Left lobe of liver (tissue), 2 donors: ENCODE measurements at places on chromosomes 2 and 18. TPM values are rescaled to one million over a fixed set of nuclear protein-coding genes. Genes with fewer than 3 reads are reported as not detected.

The PUS10 gene
- 9.8 TPM for total RNA-seq

GRCh38 chr2:102291319-102292075 lies 19.9 kb upstream of the IL1RL1 start:
- no peak for DNase-seq

DNA sequence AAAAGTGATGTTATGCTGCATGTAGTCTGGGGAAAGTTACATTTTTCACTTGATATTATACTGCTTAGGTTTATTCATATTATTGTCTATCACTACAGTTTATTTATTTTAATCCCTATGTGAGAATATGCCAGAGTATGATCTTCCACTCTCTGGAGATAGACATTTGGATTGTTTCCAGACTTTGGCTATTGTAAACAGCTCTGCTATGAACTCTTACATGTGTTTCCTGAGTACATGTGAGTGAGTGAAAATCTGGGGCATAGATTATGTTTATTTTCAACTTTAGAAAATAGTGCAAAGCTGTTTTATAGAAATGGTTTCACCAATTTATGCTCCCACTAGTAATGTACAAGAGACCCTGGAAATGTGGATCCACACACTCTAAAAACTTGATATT lies 49.0 kb upstream of the EPAS1 start:
- no peak for DNase-seq

The ALKAL2 gene
- total RNA-seq = 2.5 TPM

The SATB2 gene
- 5.8 TPM for total RNA-seq

- DNase-seq = no peak
Measured at GRCh38 chr2:201093573-201093972, 21.8 kb downstream of the NDUFB3 start.

The UGT1A3 gene
- 52.8 TPM for total RNA-seq

The SAG gene
- not detected for total RNA-seq

DNA sequence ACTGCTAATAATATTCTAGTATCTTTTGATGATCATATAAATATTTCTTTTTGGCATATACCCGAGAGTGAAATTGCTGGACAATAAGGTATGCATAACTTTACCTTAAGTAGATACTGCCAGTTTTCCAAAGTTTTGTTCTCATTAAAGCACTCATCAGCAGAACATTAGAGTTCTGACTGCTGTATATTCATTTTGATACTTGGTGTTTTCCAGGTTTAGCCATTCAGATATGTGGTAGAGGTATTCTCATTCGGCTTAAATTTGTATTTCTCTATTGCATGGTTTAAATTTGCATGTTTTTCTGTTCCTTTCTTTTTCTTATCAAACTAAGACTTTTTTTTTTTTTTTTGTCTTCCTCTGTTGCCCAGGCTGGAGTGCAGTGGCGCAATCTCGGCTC lies 18.2 kb downstream of the CYBRD1 start:
- no peak for DNase-seq

- peak; percentile 48 for DNase-seq
Measured at GRCh38 chr2:201618744-201619662, 24.3 kb downstream of the TMEM237 start.

DNA sequence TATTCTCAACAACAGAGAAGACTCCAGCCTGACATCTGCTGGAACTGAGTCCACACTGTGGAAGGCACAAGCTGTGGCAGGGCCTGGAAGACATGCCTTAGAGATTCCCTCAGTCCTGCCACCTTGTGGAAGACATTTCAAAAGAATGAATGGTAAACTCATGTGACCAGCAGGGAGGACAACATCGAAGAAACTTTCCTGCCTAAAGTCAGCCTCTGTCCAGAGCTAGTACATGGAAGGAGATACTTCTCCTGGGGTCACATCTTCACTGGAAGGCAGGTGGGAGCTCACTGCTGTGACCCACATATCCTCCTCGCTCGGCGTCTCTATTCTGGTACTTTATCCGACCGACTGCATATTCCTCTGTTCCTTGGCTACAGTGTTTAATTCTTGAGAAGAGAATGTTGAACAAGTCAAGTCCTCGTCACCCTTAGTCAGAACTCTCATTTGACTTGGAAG lies 59.5 kb downstream of the PUM2 start:
- DNase-seq = peak; percentile 47

DNA sequence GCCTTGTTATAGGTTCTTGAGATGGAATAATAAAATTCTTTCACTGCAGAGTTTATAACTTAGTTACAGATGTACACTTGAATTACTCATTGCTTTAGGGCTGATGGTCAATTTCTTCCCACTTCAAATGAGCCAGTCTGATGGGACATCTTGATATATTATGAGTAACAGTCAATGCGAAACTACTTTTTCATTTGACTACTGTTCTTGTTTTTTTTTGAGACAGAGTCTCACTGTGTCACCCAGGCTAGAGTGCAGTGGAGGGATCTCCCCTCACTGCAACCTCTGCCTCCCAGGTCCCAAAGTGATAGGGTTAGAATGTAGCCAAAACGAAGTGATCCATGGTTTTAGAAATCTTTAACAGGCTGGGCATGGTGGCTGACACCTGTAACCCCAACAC lies 57.1 kb downstream of the ST3GAL5 start:
- DNase-seq = no peak
